CD4-positive, CD25-positive, alpha-beta regulatory T cell (primary cell): ENCODE measurements at places on chromosomes 16 and 17. TPM values are rescaled to one million over a fixed set of nuclear protein-coding genes. Genes with fewer than 3 reads are reported as not detected.

GRCh38 chr16:67249178-67250044, 632 bp downstream of the SLC9A5 start:
- H3K36me3 ChIP-seq, result no peaks in the 10 kb centered on the region
- H3K27ac ChIP-seq, result no peak overlapping the region
- H3K4me3 ChIP-seq, result no peak overlapping the region
- H3K27me3 ChIP-seq, result peaks cover 13% of the 10 kb centered on the region
- peaks cover 47% of the 10 kb centered on the region for H3K4me1 ChIP-seq

GRCh38 chr17:12739500-12739899, 49.8 kb upstream of the ARHGAP44 start:
- H3K36me3 ChIP-seq, result no peaks in the 10 kb centered on the region
- no peak overlapping the region for H3K27ac ChIP-seq
- DNase-seq, result no peak
- no peaks in the 10 kb centered on the region for H3K27me3 ChIP-seq

GRCh38 chr17:78567991-78568390, 9.2 kb downstream of the DNAH17 start:
- H3K27me3 ChIP-seq, result no peaks in the 10 kb centered on the region
- no peak overlapping the region for H3K4me3 ChIP-seq

- H3K27me3 ChIP-seq, result no peaks in the 10 kb centered on the region
- DNase-seq, result no peak
- no peaks in the 10 kb centered on the region for H3K36me3 ChIP-seq
These were observed 211.4 kb downstream of the GSG1L start for GRCh38 chr16:27852116-27852515.

- H3K36me3 ChIP-seq, result no peaks in the 10 kb centered on the region
- no peaks in the 10 kb centered on the region for H3K4me1 ChIP-seq
- no peaks in the 10 kb centered on the region for H3K27me3 ChIP-seq
These were observed 134.3 kb downstream of the TMEM132E start for GRCh38 chr17:34713687-34714086.

DNA sequence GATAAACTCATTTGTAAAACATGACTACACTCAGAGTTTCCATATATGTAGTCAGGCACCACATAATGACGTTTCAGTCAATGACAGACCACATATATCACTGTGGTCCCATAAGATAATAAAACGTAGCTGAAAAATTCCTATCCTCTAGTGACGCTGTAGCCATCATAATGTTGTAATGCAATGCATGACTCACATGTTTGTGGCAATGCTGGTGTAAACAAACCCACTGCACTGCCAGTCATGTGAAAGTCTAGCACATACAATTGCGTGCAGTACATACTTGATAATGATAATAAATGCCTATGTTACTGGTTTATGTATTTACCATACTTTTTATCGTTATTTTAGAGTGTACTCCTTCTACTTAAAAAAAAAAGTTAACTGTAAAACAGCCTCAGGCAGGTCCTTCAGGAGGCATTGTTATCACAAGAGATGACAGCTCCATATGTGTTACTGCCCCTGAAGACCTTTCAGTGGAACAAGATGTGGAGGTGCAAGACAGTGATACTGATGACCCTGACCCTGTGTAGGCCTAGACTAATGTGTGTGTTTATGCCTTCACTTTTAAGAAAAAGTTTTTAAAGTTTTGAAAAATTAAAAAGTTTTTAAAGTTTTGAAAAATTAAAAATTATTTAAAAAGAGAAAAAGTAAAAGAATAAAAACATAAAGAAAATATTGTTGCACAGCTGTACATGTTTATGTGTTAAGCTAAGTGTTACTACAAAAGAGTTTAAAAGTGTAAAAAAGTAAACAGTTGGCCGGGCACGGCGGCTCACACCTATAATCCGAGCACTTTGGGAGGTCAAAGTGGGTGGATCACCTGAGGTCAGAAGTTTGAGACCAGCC, 9.0 kb downstream of the STAT5B start:
- DNase-seq, result peak; percentile 53
- H3K36me3 ChIP-seq, result no peaks in the 10 kb centered on the region
- H3K4me3 ChIP-seq, result peak overlapping the region; percentile 16
- peak overlapping the region; percentile 89 for H3K27ac ChIP-seq
- no peaks in the 10 kb centered on the region for H3K27me3 ChIP-seq
- peaks cover 65% of the 10 kb centered on the region for H3K4me1 ChIP-seq

DNA sequence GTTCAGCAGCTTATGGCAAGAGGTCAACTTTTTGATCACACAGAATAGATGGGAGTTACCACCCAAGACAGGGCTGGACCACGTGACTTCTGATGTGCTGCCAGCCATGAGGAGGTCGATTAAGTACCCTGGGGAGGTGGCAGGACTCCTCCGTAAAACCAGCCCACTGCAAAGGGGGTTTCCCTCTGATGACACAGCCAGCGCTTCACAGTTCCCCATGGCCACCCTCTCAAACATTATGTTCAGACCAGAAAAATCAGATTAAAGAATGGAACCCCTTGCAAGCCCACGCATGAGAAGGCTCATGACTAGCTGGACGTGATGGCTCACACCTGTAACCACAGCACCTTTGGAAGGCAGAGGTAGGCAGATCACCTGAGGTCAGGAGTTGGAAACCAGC, 222.9 kb downstream of the CPPED1 start:
- no peaks in the 10 kb centered on the region for H3K36me3 ChIP-seq
- no peaks in the 10 kb centered on the region for H3K27me3 ChIP-seq
- DNase-seq, result no peak
- H3K27ac ChIP-seq, result no peak overlapping the region

DNA sequence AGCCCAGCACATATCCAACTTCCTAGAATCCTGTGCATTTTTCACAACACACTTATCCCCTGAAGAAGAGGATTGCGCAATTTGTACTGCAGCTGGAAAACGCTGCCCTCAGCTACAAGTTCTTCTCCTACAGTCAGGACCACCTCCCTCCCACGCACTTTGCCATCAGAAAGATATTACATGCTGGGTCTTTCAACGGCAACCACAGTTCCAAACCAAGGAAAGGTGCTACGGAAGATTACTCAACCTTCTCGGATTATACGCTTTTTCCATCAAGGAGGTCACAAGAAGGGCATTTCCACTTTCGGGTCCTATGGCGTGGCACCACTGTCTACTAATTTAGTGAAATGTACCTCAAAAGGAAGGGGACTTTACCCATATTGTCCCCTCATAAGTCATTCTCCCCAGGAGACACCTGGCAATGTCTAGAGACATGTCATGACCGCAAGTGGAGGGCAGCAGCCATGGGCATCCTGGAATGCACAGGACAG, 35.2 kb downstream of the USP7 start:
- no peak overlapping the region for H3K4me3 ChIP-seq
- H3K4me1 ChIP-seq, result peaks cover 5% of the 10 kb centered on the region
- no peak for DNase-seq
- no peak overlapping the region for H3K27ac ChIP-seq

GRCh38 chr17:76268015-76268749, 3.0 kb downstream of the UBALD2 start:
- peak; percentile 87 for DNase-seq
- H3K27ac ChIP-seq, result peak overlapping the region; percentile 91
- H3K36me3 ChIP-seq, result peaks cover 11% of the 10 kb centered on the region
- H3K4me3 ChIP-seq, result peak overlapping the region; percentile 95
- H3K4me1 ChIP-seq, result peaks cover 81% of the 10 kb centered on the region
- no peaks in the 10 kb centered on the region for H3K27me3 ChIP-seq

DNA sequence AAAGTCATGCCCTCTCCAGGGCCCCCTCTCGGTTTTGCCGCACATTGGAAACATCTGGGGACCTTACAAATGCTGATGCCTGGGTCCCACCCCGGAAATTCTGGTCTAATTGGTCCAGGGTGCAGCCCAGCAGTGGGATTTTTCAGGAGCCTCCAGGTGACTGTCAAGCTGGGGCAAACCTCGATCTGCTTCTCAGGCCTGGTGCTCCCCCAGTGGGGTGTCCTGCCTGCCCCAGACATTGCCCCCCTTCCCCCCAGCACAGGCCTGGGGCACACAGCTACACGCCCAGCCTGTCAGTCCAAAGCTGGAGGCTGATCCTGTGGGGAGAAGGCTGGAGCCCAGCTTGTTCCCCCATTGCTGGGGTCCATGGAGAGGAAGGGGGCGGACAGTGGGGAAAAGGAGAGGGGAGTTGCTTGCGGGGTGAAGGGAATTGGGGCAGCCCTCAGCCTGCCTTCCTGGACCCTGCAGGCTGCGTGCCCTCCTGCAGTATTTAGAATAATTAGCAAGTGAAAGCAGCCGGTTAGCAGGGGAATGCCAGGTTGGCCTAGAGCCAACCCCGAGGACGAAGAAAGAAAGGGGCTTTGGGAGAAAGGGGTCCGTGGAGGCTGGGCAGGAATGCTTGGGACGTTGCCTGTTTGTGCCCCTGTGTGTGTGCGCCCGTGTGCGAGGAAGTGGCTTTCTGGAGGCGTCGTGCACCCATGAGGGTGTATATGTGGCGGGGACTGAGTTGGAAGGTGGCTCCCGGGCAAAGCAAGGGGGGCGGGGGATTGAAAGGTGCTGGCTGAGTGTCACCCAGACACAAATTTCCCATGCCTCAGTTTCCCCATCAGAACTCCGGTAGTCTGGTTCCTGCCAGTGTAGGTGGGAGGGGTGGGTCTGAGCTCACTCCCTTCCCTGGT, 5.9 kb downstream of the FOXJ1 start:
- H3K27ac ChIP-seq, result no peak overlapping the region
- peaks cover 5% of the 10 kb centered on the region for H3K4me1 ChIP-seq
- DNase-seq, result no peak
- H3K4me3 ChIP-seq, result no peak overlapping the region
- no peaks in the 10 kb centered on the region for H3K36me3 ChIP-seq

DNA sequence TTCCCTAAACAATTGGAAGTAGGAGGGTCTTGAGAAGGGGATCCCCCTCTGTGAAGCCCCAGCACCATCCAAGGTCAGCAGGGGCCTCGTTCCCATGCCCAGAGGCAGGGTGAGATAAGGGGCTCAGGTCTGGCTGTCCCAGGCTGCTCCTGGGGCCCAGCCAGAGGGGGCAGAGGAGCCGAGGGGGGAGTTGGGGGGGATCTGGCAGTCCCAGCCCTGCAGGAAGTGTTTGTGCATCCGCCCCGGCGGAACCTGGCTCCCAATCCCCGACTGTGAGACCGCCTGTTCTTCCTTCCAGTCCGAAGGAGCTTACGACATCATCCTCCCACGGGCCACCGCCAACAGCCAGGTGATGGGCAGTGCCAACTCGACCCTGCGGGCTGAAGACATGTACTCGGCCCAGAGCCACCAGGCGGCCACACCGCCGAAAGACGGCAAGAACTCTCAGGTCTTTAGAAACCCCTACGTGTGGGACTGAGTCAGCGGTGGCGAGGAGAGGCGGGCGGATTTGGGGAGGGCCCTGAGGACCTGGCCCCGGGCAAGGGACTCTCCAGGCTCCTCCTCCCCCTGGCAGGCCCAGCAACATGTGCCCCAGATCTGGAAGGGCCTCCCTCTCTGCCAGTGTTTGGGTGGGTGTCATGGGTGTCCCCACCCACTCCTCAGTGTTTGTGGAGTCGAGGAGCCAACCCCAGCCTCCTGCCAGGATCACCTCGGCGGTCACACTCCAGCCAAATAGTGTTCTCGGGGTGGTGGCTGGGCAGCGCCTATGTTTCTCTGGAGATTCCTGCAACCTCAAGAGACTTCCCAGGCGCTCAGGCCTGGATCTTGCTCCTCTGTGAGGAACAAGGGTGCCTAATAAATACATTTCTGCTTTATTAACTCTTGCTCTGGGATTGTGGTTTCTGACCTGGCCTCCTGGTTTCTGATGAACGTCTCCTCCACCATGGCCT, 14.9 kb downstream of the GPRC5C start:
- H3K36me3 ChIP-seq, result no peaks in the 10 kb centered on the region
- no peak overlapping the region for H3K27ac ChIP-seq
- peaks cover 3% of the 10 kb centered on the region for H3K4me1 ChIP-seq
- DNase-seq, result no peak

DNA sequence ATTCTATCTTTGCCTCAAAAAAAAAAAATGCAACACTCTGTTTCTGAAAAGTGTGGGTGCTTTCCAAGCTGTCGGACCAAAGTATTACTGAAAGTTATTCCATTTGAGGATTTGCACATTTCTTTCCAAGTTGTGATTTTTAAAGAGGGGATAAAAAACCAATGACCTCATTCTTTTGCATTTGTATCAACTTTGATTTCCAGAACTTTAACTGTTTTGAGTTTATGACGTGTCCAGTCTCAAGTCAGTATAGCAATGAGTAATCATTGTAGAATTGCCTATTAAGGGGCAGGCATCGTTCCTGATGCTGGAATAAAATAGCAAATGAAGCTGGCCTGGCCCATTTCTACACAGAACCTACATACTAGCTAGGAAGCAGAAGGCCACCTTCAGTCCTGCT, 229.6 kb upstream of the RBFOX1 start:
- no peak overlapping the region for H3K4me3 ChIP-seq
- no peaks in the 10 kb centered on the region for H3K27me3 ChIP-seq
- H3K4me1 ChIP-seq, result no peaks in the 10 kb centered on the region
- no peaks in the 10 kb centered on the region for H3K36me3 ChIP-seq

DNA sequence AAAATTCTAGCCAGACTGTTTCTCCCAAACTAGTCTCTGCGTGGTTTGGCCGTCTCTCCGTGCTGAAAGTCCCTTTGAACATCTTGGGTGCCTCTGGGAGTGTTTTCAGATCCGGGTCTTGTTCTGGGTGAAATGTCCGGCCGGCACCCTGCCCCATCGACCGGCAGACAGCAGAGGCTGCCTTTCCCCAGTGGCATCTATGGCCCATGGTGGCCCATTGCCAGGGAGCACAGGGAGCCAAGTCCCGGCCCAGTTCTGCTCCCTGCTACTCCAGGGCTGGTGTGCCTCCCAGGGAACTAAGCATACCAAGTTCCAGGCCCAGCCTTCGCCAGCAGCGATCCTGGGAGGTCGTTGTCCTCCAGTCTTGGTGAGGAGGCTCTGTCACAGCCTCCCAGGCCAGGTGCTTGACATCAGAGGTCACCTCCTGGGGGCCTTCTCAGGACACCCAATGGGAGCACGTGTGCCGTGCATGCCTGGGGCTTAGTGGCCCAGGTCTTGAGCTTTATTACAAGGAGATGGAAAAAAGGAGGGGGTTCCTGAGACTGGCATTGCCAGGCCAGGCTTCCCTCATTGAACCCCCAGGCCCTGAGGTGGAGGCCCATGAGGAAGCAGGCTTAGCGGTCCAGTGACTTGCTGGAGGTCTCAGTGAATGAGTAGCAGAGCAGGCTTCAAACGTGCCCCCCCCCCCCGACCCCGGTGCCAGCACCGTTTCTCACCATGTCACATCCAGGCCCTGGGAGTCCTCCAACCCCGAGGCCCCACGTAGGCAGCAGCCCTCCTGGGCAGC, 54.0 kb downstream of the PGS1 start:
- DNase-seq, result no peak
- no peak overlapping the region for H3K4me3 ChIP-seq
- H3K36me3 ChIP-seq, result peaks cover 14% of the 10 kb centered on the region
- H3K27me3 ChIP-seq, result no peaks in the 10 kb centered on the region

KRT40 gene
- total RNA-seq, result not detected

ZKSCAN2 gene
- total RNA-seq, result 5.6 TPM

SLFN14 gene
- 0.57 TPM for total RNA-seq

LGALS9 gene
- 122 TPM for total RNA-seq

KRTAP4-3 gene
- not detected for total RNA-seq
